ENCODE measurements at places on chromosomes 7 and 10. TPM values are rescaled to one million over a fixed set of nuclear protein-coding genes. Genes with fewer than 3 reads are reported as not detected.

The AZGP1 gene
- not detected for total RNA-seq

The BLOC1S2 gene
- 25.8 TPM for total RNA-seq

The MUC12 gene
- total RNA-seq: not detected

The P4HA1 gene
- 50.7 TPM for total RNA-seq

Measured in dermis microvascular lymphatic vessel endothelial cell (primary cell).